Suppressor macrophage (primary cell): ENCODE measurements at places on chromosomes 2 and 18.

DNA sequence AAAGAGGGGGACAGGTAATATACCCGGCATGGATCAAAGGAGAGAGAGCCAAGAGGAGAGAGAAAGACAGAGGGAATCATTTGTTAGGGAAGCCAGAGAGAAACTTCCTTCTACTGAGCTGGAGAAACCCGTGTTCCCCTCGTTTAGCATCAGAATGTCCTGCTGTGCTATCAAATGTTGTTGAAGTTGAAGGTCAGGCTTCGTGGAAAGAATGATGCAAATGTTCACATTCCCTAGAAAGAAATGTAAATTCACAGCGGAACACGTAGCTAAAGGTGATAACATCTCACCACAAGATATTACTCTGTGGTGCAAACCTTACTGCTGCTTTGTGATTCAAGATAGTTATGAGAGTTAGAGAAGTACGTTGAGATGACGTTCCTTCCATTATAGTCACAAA is 258.1 kb downstream of the LNPK start:
- no peak for DNase-seq

- DNase-seq: peak; percentile 86
These were observed 1.5 kb downstream of the AP1S3 start for GRCh38 chr2:223835701-223836532.

DNA sequence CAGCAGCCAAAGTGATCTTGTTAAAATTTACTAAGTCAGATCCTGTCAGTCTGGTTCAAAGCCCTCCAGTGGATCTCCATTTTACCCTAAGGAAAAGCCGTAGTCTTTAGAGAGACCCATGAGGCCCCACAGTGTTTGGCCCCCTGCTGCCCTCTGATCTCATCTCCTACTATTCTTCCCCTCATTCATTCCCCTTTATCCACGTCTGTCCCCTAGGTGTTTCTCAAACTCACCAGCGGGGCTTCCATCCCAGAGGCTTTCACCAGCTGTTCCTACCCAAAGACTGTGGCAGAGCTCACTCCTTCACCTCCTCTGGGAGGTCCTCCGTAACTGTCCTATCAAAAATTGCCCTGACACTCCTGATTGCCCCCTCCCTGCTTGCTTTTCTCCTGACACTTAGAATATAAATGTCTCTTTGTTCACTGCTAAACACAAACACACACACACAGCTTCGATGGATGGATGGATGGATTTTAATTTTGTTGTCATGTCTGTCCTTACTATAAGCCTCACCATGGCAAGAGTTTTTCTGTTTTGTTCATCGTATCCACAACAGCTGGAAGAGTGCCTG is 26.1 kb downstream of the LIMS1 start:
- no peak for DNase-seq

- peak; percentile 17 for DNase-seq
These were observed 73.3 kb downstream of the PIK3C3 start for GRCh38 chr18:42028247-42028832.

GRCh38 chr18:6428851-6429395 is 14.2 kb upstream of the L3MBTL4 start:
- DNase-seq: no peak

GRCh38 chr18:39053571-39053970 is 1488.0 kb upstream of the CELF4 start:
- no peak for DNase-seq

DNA sequence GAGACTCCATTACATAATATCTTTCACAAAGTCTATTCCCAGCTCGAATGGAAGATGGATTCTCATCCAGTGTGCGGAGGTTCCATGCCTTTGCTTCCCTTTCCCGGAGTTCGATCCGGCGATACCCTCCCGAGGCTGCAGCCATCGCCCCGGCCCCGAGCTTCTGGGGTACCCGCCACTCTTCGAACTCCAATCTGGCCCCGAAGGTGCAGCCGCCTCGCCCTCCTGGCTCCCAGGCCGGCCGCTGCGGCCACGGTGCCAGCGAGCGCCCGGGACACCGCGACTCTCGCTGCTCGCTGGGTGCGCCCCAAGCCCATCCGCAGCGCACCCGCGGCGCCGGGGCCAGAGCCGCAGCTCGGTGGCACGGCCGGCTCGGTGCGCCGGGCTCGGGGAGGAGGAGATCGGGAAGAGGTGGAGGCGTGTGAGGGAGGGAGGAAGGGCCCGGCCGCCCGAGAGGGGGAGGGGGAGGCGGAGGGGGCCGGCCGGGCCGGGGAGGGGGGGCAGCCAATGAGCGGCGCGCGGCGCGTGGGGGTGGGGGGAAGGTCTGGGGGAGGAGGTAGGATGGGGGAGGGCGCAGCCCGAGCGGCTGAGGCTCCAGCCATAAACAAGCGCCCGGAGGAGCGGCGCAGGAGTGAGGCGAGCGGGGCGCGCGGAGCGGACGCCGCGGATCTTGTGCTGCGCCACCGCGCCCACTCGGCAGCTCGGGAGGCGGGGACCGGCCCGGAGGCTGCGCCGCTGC is at the start of gene CRIM1:
Gene CRIM1, plus strand, starts transcription at position 628 of the 739 bp plus-strand sequence. CDS start 515 bp downstream, outside the sequence.
- DNase-seq: peak; percentile 75

- DNase-seq: no peak
These were observed 486 bp upstream of the GPR39 start for GRCh38 chr2:132415915-132416722.

GRCh38 chr18:77119851-77120491 is 12.6 kb downstream of the MBP start:
- no peak for DNase-seq

GRCh38 chr2:162342321-162342720 is 1.6 kb upstream of the GCA start:
- DNase-seq: no peak

- peak; percentile 87 for DNase-seq
These were observed 856.4 kb downstream of the RNF144A start for GRCh38 chr2:7773362-7774360.

- DNase-seq: no peak
These were observed 374.6 kb downstream of the IRS1 start for GRCh38 chr2:226424971-226425370.

- DNase-seq: no peak
These were observed 8.7 kb downstream of the CAPG start for GRCh38 chr2:85401464-85401805.

- DNase-seq: no peak
These were observed 6.1 kb downstream of the NCAPH start for GRCh38 chr2:96341641-96342040.

DNA sequence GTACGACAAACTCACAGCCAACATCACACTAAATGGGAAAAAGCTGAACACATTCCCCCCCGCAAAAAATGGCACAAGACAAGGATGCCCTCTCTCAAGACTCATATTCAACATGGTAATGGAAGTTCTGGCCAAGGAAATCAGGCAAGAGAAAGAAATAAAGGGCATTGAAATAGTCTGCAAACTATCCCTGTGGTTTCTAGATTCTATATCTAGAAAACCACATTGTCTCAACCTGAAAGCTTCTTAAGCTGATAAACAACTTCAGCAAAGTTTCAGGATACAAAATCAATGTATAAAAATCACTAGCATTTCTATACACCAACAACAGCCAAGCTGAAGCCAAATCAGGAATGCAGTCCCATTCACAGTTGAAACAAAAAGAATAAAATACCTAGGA is 294.6 kb upstream of the CYP26B1 start:
- no peak for DNase-seq

- peak; percentile 23 for DNase-seq
These were observed 1.7 kb downstream of the MAP2 start for GRCh38 chr2:209425471-209426071.

DNA sequence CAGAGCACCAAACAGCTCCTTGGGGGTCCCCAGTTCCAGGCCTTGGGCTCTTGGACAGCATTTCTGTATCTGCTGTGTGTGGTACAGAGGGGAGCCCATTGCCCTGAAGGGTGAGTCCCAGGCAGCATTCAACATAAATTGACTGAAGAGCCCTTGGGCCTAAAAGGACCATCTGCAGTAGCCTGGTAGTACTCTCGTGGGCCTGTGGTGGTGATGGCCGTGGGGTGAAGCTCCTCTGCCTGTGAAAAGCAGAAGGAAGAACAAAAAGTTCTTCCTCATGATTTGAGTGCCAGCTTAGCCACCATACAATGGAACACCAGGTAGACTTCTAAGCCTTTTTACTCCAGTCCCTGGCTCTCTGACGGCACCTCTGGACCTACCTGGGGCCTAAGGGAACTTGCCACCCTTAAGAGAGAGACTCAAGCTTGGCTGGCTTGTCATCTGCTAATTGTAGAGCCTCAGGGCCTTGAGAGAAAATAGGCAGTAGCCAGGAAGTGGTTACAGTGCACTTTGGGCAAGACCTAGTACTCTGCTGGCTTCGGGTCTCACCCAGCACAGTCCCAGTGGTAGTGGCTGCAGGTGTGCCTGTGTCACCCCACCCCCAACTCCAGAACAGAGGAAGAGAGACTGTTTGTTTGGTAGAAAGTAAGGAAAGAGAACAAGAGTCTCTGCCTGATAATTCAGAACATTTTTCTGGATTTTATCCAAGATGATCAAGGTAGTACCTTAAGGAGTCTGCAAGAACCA is 84.6 kb upstream of the CERS6 start:
- peak; percentile 23 for DNase-seq

GRCh38 chr2:55175254-55176093 is 56.6 kb downstream of the CLHC1 start:
- peak; percentile 70 for DNase-seq

DNA sequence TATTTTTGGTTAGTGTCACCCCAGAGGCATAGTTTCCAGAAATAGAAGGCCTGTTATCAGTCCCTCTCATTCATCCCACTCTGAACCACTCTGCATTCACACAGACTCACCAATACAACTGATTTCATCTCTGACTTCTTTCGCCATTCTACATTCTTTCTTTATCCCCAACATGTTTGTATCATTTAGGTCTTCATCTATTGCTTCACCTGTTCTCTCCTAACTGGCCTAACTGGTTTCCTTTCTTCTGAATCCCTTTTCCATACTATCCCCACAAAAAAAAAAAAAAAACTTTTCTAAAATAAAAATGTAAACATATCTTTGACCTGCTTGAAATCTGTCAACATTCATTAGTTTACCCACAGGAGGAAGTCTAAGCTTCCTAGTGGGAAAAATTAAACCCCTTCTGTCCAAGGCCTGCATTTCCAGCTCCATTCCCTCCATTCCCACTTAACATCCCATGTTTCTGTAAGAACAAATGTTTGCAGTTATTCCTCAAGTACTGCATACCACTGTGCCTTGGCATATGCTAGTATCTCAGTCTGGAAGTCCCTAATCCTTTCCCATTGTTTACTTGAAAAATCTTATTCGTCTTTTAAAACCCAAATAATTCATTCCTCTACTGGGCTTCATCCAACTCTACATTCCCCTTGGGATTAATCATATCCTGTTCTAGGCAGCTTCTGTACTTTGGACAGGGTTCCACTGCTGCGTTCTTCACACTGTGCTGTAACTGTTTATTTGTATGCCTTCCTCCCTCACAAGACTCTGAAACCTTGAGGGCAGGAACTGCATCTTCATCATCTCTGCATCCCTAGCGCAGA is 68.5 kb downstream of the FIGN start:
- no peak for DNase-seq

- DNase-seq: no peak
These were observed 101.7 kb downstream of the STK39 start for GRCh38 chr2:168145426-168146310.

- DNase-seq: no peak
These were observed 600 bp downstream of the KATNAL2 start for GRCh38 chr18:46917803-46918600.

- DNase-seq: peak; percentile 39
These were observed 199.9 kb downstream of the BCL2 start for GRCh38 chr18:63119647-63120046.

GRCh38 chr2:149877913-149878312 is 290.3 kb upstream of the MMADHC start:
- no peak for DNase-seq

GRCh38 chr2:216693414-216694080 is 1.8 kb downstream of the IGFBP5 start:
- no peak for DNase-seq

DNA sequence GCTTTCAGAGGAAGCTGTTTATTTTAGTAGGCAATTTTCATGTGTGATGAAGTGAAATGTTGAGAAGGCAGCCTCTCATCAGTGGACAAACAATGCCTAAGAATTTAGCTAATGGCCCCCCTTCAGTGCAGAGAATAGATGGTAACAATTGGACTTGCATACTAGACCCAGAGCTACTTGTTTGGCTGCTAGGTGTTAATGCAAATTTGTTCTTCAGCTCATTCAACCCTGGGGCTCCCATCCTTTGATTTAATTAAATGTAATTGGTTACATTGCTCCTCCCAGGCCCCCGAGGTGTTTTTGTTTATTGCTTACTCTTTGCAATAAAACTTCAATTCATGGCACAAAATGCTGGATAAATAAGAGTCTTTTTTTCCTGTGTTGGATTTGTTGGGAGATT is 68.6 kb downstream of the CAMKMT start:
- no peak for DNase-seq

DNA sequence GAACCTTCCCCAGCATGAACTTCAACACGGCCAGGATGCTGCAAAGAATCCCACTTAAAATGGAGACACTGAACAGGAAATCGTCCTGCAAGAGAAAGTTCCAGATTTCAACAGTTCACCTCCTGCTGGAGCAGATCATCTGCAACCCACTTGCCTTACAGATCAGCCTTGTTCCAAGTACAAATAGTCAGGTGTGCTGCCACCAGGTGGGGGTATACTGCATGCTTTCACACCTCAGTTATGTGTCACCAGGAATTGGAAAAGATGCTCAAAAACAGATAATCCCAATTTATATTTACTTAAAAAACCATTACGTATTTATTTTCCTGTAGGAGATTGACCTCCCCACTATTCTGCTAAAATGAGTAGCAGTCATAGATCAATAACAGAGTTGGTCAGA is 212.3 kb downstream of the MGAT5 start:
- no peak for DNase-seq

- no peak for DNase-seq
These were observed 12.0 kb upstream of the RANBP2 start for GRCh38 chr2:108707300-108707699.

DNA sequence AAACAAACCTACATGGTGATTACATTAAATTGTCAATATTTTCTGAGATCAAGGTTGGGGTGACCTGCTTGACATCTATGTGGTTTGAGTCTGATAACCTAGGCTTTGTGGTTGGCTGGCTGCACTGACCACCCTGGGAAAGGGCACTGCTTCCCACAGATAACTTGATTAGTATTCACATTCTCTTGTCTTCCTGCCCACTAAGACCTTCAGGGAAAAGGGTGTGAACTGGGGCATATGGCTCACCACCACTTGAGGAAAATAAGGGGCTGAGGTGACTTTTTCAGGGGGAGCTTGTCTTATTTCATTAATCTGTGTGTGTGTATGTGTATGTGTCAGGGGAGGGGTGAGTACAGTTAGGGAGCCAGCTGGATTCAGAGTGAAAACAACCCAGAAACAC is 1.5 kb downstream of the SMYD1 start:
- DNase-seq: no peak

- no peak for DNase-seq
These were observed 7.6 kb downstream of the ADRA2B start for GRCh38 chr2:96108541-96109360.

DNA sequence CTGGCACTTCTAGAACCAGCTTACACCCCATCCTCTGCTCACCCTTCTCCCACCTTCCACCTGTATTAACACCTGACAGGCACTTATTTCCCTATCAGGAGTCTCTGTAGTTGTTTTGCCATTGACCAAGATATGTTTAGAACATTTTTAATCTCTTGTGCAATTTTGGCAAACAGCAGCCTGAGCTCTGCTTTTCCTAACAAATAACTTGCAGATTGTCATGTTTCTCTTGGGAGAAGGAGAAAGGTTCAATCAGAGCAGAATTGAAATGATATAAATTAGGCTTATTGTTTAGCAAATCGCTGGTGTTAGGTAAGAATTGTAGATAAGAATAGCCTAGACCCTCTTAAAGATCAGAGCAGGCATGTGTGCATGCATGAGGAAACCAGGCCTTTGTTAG is 225.5 kb downstream of the PARD3B start:
- no peak for DNase-seq
